ENCODE measurements at places on chromosomes 3 and 15. TPM values are rescaled to one million over a fixed set of nuclear protein-coding genes. Genes with fewer than 3 reads are reported as not detected.

GRCh38 chr15:63195569-63196015 lies 6.2 kb downstream of the RAB8B start:
- no peak for DNase-seq

GRCh38 chr3:149816311-149816710 lies 3.3 kb downstream of the RNF13 start:
- DNase-seq: no peak

GRCh38 chr3:157240408-157240807 lies 80.5 kb upstream of the CCNL1 start:
- no peak for DNase-seq

- no peak for DNase-seq
Observed at GRCh38 chr15:89412905-89413411, 78.3 kb upstream of the POLG start.

DNA sequence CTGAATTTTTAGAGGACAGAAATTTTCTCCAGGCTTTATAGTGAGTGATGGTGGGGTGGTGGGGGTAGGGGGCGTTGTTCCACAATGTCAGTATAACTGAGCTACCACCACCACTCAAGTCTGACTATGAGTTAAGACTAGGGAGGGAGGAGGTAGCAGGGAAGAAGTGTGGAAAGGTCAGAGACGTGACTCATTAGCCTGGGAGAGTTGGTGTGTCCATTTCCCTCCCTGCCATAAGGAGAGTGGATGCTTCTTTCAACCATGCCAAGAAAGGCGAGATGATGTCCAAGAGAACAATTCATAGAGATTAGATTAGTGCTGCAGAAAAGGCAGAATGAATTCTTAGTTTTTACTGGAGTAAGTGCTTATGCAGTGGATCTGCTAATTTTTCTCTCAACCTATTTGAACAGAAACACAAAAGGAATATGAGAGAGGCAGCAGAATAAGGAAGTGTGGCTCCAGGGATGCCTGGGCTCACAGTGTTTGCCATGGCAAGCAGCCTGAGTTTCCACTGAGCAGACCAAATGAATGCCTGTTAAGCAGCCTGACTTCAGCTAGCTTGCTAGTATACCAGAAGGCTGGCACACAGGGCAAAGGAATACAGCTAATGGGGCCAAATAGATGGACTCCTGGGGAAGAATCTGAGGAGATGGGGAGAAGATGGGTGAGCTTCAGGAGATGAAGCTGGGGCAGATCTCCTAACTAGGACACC lies 708.9 kb downstream of the NTRK3 start:
- DNase-seq: no peak

DNA sequence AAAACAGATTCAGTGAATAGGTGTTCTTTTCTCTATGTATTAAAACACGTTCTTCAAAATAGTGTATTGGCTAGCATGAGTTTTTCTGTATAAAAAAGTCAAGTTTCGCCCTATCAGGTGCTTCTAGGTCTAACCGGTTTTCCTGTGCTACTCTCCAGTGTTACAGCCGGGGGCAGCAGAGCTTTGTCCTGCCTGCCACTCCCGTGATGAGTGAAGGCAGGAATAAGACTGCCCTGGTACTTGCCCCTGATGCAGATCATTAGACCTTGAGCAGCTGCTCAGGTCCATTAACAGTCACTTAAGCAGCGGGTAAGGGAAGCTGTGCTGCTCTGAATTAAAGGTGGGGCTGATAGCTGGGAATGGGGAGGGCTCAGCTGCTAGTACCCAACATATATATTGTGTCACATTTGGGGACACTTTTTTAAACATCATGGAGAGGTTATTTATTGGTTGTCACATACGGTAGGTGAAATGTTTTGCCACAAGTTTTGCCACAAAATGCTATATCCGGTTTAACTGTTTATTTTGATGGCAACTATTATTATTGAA lies 1.3 kb upstream of the UNC13C start:
- no peak for DNase-seq

DNA sequence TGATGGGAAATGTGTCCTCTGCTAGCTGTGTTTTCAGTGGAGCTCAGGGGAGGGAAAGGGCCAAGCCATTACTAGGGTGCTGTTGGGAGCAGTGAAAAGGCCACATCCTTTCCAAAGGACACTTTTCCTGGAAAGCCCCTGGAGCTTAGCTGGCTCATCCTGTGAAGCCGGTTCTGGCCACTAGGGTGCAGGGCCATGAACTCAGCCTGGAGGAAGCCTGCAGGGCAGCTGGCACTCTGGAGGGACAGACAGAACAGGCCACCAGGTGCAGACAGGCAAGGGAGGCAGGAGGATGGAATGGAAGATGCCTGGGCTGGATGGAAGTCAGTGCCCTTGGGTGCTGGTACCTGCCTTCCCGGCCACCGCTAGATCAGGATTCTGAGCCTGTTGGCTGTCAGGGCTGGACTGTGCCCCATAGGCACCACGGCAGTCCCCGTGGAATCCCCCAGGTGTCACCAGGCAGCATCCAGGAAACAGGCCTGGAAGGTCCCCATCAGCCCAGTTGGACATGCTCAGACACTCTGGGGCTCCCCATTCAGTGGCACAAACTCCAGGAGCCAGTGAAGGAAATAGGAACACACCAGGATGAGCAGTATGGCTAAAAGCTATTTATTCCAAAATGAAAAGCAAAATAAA lies 76.2 kb upstream of the C2CD4B start:
- DNase-seq: no peak

- DNase-seq: no peak
Observed at GRCh38 chr3:83189634-83190033, 1428.2 kb upstream of the GBE1 start.

GRCh38 chr3:128823631-128824030 lies 55.8 kb upstream of the ACAD9 start:
- no peak for DNase-seq

Gene ITIH4
- 15.7 TPM for total RNA-seq

Gene EEFSEC
- 20.0 TPM for total RNA-seq

Gene TLR9
- 10.4 TPM for total RNA-seq

Gene GNB4
- total RNA-seq: 18.0 TPM

Gene CLDN16
- not detected for total RNA-seq

Data from activated B cell treated with CpG ODN at 0.5 μM for 24 hours (primary cell).